ENCODE measurements at places on chromosomes 12 and 14.

GRCh38 chr12:2345902-2346301, 293.1 kb downstream of the CACNA1C start:
- no peak for DNase-seq

- DNase-seq: no peak
These were observed 309.8 kb downstream of the TMEM121 start for GRCh38 chr14:105836160-105836559.

DNA sequence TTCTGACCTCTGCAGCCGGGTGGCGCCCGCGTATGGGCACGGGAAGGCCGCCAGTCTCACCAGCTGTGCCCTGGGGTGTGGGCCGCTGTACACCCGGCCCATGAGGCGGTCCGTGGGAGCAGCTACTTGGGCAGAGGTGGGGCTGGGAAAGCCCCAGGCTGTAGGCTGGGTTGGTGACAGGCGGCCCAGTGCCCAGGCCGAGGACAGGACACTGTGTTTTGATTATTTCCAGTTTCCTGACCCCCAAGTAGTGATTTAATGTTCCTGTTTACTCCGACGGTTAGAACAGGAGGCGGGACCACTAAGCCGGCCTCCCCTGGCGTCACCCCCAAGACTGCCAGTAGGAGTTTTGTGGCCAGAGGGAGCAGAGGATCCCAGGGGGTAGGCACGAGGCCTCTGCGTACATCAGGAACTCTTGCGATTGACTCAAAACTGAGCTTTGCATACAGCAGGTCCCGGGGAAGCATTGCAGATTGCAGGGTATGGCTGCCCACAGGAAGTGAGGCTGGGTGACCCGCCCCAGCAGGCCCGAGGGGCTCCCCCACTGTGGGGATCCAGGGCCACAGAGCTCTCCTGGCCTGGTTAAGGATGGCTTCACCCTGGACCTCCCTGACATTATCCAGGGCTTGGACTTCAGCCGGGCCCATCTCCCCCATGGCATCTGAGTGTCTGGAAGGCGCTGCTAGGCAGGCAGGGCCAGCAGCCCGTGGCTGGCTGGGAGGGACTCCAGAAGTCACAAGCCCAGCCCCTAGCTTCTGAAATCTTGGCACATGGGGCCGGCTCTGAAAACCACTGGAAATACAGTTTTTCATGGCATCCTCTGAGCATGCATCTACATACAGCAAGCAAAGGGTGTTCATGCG, 42.5 kb upstream of the DIO3 start:
- DNase-seq: no peak

GRCh38 chr14:91300283-91300895, 55.9 kb upstream of the GPR68 start:
- no peak for DNase-seq

DNA sequence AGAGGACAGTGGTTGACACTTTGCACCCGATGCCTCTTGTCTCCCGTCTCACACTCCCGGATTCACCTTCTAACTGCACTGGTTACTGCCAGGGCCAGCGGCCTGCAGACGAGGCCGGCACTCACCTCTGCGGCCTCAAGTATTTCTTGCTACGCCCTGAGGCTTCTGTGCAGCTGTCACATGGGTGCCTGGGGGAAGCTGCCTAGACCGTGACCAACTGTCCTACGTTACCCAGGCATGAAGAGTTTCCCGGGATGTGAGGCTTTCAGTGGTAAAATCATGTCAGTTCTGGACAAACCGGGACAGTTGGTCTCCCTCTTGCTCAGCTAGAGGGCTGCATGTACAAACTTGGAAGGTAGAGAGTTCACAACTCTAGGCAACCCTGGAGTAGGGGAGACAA, 274.5 kb downstream of the GLT1D1 start:
- DNase-seq: no peak

- no peak for DNase-seq
These were observed 68.7 kb downstream of the PRMT8 start for GRCh38 chr12:3559601-3560294.

DNA sequence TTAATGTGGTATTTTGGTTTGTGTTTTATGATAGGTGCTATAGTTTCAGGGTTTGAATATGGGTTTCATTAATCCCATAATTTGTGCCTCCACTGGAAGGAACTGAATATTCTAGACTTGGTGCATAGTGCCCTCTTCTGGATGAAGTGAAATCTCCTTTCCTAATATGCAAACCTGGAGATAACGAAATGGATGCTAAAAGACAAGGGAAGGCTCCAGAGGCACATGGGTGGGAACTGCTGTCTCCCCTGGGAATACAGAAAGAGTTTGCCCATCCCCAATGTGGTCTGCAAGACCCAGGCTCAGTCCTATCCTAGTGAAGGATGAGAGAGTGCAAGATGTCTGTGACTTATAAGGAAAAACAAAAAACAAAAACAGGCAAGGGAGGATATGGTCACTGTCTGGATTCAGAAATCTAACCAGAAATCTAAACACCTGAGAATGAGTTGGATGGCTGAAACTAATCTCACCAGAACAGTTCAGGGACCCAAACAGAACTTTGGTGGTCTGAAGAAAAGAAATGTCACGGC, 142.3 kb upstream of the TMPO start:
- DNase-seq: peak; percentile 48

- no peak for DNase-seq
These were observed 42.1 kb downstream of the FLRT2 start for GRCh38 chr14:85572011-85572410.

- DNase-seq: peak; percentile 53
These were observed 26.5 kb downstream of the BMP4 start for GRCh38 chr14:53929871-53930715.

GRCh38 chr12:92695577-92695976, 7.2 kb upstream of the PLEKHG7 start:
- no peak for DNase-seq

- DNase-seq: no peak
These were observed 72.4 kb downstream of the RASSF3 start for GRCh38 chr12:64682572-64683277.

GRCh38 chr12:57367121-57367520, 63.7 kb downstream of the R3HDM2 start:
- no peak for DNase-seq

DNA sequence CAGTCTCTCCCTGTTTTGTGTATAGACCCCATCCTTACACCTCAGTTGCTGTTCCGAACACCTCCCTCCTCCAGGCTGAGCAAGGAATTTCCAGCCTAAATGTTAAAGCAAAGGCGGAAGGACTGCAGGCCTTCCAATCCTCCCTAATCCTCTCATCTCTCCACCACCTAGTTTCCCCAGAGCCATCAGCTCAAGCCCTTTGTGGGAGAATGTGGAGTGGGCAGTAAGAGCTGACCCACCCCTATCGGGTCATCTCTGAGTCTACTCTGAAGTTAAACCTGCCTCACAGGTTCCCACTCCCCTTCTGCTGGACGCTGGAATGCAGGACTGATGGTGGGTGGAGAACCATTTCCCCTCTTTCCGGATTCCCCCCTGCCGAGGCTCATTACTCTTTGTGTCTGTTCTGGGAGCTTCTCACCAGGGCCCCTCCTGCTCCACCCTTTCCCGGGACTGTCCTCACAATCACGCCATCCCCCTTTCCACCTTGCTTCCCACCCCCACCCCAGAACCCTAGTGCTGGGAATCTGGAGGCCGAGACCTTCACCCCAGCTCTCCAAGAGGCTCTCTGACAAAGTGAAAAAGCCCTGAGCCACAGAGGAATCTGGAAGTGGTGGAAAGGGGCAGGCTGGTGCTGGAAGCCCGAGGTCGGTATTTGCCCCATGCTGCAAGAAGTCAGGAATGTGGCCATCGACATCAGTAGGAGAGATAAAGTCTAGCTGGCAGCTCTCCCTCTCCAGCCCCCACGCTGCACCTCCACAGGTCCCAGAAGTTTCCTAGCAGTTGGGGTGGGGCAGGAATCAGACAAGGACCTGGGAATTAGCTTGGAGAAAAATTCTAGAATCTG, 3.3 kb upstream of the KRT18 start:
- peak; percentile 53 for DNase-seq

GRCh38 chr12:41188058-41188840, at the start of gene PDZRN4:
Gene PDZRN4 (plus strand): TSS chr12:41188320.
- DNase-seq: no peak

- peak; percentile 82 for DNase-seq
These were observed 16.5 kb upstream of the KRT78 start for GRCh38 chr12:52865090-52865944.

GRCh38 chr12:27221625-27222387, 22.3 kb upstream of the STK38L start:
- DNase-seq: no peak

DNA sequence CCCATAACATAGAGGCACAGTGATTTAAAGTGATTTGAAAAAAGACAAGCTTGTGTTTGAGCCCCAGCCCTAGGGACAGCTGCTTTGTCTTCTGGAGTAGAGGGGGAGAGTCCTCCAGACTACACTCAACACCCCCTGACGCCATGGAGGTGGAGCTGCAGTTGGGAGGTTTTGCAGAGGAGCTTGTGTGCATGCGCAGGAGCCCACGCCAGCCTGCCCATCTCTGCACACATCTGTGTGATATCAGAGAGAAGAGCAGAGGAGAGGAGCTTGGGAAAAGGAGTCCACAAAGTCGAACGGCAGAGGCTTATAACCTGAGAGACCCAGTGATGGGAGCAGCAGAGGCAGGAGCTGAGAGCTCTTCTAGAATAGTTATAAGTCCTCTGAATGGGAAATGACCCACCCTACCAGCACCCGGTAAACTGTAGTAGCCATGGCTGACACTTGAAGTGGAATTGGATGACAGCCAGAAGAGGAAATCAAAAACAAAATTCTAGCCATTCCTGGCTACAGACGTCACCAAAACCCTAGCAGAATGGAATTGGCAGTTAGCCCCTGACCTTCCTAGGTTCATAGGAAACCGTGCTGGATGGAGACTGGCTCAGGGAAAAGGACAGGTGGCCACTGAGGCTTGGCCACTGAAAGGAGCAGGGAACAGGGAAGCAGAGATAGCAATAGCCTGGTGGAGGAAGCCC, 185.1 kb upstream of the VASH1 start:
- peak; percentile 5 for DNase-seq

- peak; percentile 53 for DNase-seq
These were observed 24.5 kb downstream of the FIGNL2 start for GRCh38 chr12:51823875-51824565.

- no peak for DNase-seq
These were observed 18.5 kb downstream of the BDKRB1 start for GRCh38 chr14:96274543-96274942.

- no peak for DNase-seq
These were observed 194.3 kb downstream of the CPNE8 start for GRCh38 chr12:38711054-38711453.

DNA sequence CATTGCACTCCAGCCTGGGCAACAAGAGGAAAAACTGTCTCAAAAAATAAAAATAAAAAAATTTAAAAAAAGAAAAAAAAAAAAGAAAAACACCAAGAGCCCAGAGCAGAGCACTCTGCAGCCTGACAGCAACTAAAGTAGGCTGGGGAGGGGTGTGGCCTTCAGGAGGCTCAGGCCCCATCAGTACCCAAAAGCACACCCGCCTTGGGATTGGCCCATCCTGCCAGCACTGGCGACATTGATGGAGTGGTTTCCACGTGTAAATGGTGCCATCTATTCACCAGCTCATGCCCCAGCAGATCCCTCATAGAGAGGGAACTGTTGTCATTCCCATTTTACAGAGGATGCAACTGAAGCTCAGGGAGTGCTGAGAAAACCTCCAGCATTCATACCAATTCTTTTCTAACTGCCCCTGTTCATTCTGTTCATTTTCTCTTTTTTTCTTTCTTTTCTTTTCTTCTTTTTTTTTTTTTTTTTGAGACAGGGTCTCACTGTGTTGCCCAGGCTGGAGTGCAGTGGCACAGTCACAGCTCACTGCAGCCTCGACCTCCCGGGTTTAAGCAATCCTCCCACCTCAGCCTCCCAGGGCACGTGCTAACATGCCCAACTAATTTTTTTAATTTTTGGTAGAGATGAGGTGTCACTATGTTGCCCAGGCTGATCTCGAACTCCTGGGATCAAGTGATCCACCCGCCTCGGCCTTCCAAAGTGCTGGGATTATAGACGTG, 89.3 kb downstream of the IRF2BPL start:
- no peak for DNase-seq

DNA sequence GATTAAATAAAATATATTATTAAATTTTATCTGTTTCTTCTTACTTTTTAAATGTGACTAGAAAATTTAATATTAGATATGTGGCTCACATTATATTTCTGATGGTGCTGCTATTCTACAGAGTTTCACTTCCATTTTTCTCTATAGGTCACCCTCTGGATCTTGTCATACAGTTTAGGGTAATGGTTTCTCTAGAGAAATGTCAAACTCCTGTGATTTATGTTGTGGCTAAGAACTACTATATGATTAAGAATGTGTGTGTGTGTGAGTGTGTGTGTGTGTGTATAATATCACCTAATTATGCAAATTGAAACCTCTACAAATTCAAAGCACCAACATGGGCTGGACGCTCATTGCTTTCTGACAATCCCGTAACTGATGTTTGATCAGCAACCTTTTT, 325.9 kb downstream of the ADAMTS20 start:
- no peak for DNase-seq

GRCh38 chr14:30156571-30156970, 228.9 kb upstream of the PRKD1 start:
- no peak for DNase-seq

GRCh38 chr12:68904351-68904962, 28.5 kb downstream of the CPM start:
- DNase-seq: no peak

- no peak for DNase-seq
These were observed 440.6 kb upstream of the CCDC196 start for GRCh38 chr14:66045572-66046021.

DNA sequence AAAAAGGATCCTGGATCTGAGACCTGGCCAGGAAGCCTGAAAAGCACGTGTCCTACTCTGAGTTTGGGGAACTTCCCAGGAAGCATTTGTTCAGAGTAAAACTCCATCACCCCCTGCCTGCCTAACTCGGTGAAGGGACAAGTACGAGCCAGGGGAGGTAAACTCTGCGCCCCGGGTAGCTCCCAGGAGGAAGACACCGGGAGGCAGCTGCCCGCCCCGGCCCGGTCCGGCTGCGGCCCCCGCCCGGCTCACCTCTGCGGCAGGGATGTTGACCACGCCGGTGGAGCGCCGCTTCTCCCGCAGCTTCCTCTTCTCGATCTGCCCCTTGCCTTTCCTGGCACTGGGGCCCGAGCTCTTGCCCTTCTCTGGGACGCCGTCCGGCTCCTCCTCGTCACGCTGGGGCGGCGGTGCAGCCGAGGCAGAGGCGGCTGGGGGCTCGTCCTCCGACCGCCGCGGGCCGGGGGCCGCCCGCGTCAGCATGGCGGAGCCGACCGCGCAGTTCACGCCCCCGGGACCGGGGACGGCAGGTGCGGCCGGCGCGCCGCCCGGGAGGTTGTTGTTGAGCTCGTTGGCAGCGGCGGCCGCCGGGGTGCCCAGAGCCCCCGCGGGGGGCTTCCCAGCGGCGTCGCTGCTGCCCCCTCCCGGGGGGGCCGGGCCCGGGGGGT, 1.2 kb downstream of the PAWR start:
- DNase-seq: no peak

DNA sequence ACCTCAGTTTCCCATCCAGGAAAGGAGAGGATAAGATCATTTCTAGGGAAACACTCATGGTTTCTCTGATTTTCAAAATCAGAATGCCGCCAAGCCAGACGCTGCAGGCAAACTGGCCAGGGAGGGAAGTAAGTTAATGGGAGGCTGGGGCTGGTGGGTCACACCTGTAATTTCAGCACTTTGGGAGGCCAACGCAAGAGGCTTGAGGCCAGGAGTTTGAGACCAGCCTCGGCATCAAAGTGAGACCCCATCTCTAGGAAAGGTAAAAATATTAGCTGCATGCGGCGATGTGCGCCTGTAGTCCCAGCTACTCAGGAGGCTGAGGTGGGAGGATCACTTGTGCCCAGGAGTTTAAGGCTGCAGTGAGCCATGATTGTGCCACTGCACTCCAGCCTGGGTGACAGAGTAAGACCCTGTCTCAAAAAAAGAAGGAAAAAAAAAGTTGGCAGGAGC, 587 bp downstream of the SELPLG start:
- no peak for DNase-seq

GRCh38 chr12:38776647-38777046, 128.7 kb downstream of the CPNE8 start:
- no peak for DNase-seq
